Stimulated activated CD8-positive, alpha-beta memory T cell treated with anti-CD3 and anti-CD28 coated beads, Interleukin-4, amount 100 ng/mL, for 4 hours (primary cell): ENCODE measurements at places on chromosomes 4 and X.
A peak's percentile ranks its signal among the peaks of the same experiment; 100 is the strongest.

DNA sequence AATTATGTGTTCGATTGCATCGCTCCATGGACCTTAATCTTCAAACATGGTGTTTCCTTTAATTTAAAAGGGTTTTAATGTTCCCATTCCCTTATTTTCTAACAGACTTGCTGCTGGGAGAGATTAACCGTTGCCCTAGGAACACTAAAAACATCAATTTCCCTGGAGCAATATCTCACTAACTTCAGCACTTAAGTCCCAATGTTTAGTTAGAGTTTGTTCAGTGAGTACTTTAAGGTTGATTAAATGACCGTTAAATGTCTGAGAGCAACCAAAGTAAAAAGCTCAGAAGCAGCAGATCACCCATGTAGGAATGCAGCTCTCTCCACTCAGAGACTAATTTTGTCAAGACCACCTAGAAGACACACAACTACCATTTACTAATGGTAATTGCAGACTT lies 111.2 kb upstream of the PDE5A start:
- no peak for DNase-seq

GRCh38 chrX:115650916-115651315 lies 89.9 kb downstream of the PLS3 start:
- DNase-seq: no peak

DNA sequence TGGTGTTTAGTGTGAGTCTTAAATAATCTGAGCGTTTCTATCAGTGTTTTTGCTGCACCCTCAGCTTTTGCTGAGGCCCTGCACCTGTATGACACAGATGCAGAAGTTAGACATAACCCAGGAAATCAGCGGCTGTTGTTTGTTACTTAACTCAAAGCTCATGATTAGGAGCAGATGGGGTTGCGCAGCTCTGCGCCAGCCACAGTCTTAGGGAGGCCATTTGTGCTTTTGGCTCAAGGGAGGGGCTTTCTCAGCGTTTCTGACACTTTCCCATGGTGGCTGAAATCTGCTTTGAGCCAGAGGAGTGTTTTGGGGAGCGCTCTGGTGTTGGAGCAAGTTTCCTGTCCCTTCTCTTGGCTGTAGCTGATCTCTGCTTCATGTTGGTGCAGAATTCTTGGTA lies 433.8 kb downstream of the NAF1 start:
- no peak for DNase-seq

GRCh38 chrX:97563531-97564133 lies 679.9 kb downstream of the RPA4 start:
- DNase-seq: peak; percentile 16

DNA sequence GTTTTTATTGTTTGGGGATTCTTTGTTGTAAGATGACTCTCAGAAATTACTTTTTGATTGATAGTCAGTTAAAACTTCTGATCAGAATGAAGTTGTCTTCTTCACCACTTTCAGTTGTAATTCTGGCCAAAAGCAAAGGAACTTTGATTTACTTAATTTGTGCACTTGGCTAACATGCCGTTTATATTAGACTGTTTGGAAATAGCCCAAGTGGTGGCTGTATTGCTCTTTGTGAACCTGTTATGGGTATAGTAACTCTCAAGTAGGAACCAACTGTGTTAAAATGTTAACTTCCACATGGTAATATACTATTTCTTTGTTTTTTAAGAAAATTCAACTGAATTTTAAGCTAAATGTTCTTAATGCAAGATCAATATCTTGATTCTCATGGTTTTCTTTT lies 581.9 kb downstream of the GRID2 start:
- no peak for DNase-seq

GRCh38 chrX:23509256-23509655 lies 158.0 kb upstream of the PRDX4 start:
- no peak for DNase-seq

- DNase-seq: no peak
These were observed 3.0 kb downstream of the WWC2 start for GRCh38 chr4:183101956-183102480.

GRCh38 chr4:186189656-186190055 lies 1.7 kb upstream of the CYP4V2 start:
- no peak for DNase-seq

GRCh38 chr4:23828779-23829178 lies 61.1 kb downstream of the PPARGC1A start:
- no peak for DNase-seq

DNA sequence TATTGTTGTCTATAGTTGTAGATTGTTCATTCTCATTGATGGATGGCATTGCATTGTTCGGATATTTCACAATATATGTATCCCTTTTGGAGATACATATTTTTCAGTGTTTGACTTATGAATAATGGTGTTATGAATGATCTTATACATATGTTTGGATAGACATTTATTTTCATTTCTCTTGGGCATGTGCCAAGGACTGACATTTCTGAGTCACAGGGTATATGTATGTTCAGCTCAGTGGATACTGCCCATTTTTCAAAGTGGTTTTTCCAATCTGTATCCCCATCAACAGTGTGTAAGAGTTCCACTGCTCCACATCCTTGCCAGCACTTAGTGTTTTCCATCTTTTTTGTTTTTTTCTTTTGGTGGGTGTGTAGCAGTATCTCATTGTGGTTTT lies 45.0 kb upstream of the RAB40AL start:
- no peak for DNase-seq

- DNase-seq: no peak
These were observed 7.8 kb upstream of the UGT2B7 start for GRCh38 chr4:69088473-69088872.

DNA sequence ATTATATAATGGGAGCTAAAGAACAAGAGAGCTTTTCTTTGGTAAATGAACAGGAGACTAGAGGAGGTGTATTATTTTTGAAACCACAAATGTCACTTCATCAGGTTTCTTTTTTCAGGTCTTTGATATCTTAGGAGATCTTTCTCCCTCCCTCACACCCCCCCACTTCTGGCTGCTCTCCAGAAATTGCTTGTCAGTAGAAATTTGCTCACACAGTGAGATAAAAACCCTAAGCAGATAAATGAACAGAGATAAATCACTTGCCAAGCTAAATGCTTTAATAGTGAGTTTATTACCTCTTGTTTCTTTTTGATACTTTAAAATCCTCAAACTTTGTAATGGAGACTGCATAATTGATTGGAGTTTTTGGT lies 421.2 kb upstream of the TENM3 start:
- no peak for DNase-seq

GRCh38 chr4:78621395-78621794 lies 69.8 kb downstream of the ANXA3 start:
- DNase-seq: no peak

- DNase-seq: no peak
These were observed 1.9 kb upstream of the SEPTIN6 start for GRCh38 chrX:119694601-119695534.

GRCh38 chrX:37993837-37994619 lies 12.3 kb upstream of the SYTL5 start:
- DNase-seq: no peak
